ENCODE measurements at places on chromosomes 3 and 15.

DNA sequence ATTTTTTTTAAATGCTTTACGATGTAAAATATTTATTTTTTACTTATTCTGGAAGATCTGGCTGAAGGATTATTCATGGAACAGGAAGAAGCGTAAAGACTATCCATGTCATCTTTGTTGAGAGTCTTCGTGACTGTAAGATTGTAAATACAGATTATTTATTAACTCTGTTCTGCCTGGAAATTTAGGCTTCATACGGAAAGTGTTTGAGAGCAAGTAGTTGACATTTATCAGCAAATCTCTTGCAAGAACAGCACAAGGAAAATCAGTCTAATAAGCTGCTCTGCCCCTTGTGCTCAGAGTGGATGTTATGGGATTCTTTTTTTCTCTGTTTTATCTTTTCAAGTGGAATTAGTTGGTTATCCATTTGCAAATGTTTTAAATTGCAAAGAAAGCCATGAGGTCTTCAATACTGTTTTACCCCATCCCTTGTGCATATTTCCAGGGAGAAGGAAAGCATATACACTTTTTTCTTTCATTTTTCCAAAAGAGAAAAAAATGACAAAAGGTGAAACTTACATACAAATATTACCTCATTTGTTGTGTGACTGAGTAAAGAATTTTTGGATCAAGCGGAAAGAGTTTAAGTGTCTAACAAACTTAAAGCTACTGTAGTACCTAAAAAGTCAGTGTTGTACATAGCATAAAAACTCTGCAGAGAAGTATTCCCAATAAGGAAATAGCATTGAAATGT, 15.6 kb downstream of the THBS1 start:
- no peak for DNase-seq

DNA sequence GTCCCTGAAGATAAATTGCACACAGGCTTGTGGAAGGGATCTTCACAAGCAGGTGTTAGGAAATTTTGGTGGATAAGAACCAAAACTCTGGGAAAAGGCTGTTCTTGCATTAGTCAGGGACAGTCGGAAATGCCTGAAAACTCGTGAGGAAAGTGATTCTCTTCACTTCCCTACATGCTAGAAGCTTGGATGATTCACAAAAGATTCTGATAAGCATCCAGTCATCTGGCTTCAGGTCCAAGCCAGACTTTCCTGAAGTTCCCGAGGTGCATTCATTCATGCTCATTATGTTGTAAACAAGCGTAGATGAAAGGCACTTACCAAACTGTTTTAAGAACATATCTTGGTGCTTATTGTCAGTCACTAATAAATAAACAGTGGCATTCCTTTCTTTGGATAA, 1028.7 kb downstream of the NTRK3 start:
- no peak for DNase-seq

- no peak for DNase-seq
These were observed 1.8 kb upstream of the CEP97 start for GRCh38 chr3:101722394-101723173.

- no peak for DNase-seq
These were observed 285.4 kb upstream of the ROPN1 start for GRCh38 chr3:124277144-124277890.

DNA sequence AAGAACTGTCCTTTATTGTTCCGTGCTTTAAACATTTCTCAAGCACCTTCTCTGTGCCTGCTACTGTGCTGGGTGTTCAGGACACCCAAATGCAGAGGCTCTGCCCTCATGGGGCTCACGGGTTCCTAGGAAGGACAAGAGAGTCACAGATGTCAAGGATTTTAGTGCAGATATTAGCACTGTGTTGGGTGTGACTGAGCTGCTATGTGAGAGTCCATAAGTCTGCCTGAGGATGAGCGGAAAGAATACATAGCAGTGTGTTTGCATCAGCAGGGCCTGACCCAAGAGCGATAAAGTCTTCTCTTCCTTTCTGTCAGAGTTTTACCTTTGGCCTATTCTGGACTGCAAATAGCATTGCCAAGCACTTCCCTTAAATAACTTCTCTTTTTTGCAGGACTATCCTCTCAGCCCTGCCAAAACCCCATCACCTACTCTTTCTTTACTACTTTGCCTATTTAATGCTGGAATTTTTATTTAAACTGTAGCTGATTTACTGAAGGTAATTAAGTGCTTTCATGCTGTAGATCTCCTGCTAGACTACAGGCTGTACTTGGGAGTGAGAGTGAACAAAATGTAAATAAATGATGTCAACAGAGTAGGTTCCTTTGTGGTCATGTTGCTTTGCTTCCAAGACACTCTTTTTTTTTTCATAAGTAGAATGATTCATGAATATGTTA, 459.4 kb upstream of the TPRG1 start:
- DNase-seq = no peak

GRCh38 chr3:145767909-145768308, 393.1 kb downstream of the PLOD2 start:
- DNase-seq = no peak

DNA sequence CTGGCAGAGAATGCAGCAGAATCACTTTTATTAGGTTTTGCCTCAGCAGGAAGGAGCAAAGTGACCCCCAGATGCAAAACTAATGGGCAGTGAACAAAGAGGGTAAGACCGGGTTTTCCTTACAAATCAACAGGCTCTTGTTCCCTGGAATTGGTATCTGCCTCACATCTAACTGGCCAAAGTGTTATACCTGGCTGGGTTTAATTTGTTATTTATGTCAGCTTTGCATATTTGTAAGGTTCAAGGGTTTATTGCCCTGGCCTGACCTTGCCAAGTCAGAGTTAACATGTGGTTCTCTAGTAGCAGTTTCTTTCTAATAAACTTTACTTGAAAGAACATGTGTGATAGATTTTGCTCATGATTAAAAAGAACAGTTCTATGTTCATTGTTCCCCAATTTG, 431.7 kb upstream of the NR2F2 start:
- no peak for DNase-seq

DNA sequence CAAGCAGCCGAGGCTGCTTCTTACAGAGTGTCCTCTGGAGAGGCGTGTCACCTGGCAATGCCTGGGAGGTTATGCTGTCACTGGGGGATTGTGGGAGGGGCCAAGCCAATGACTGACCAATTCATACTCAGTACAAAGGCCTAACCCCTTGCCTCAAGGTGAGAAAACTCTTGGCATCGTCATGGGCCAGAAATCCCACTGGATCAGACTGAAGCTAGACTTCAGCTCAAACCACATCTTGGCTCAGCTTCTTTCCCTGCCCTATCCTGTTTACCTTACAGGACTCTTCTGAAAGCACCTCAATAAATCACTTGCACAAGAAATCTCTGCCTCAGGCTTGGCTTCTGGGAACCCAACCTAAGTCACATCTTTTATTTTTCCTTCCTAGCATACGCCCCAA, 9.5 kb downstream of the ANAPC13 start:
- no peak for DNase-seq

DNA sequence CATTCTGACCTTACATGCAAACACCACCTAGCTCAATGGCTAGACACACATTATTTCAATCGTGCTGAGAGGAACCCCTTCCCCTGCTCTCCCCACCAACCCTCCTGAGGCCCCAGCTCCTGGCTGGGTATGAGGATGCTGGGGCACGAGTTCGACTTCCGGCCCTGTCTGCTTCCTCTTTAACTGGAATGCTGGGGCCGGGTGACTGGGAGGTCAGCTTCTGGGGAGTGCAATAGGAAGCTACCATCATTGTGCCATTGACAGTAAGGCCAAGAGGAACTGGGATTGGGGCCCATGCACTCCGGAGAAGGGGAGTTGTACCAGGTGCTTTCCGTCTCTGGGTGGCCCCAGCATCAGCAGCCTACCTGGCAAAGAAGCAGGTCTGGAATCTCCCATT, 15.6 kb upstream of the TLE3 start:
- no peak for DNase-seq

- DNase-seq = no peak
These were observed 15.3 kb downstream of the CCR8 start for GRCh38 chr3:39344746-39345344.

DNA sequence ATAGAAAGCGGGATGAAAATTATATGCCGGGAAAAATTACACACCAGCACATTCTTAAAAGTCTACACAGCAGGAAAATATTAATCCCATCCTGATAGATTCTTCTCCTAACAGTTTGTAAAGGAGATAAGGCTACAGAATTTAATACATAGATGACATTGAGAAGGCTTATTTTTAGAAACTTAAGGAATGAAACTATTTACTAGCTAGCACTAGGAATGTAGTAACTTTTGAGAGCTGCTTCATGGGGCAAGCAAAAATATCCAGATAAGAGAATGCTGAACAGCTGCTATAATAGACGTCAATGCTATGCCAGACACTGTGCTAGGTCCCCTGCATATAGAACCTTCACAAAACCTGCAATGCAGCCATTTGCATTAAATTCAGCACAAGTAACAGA, 912.7 kb upstream of the NR2F2 start:
- no peak for DNase-seq

DNA sequence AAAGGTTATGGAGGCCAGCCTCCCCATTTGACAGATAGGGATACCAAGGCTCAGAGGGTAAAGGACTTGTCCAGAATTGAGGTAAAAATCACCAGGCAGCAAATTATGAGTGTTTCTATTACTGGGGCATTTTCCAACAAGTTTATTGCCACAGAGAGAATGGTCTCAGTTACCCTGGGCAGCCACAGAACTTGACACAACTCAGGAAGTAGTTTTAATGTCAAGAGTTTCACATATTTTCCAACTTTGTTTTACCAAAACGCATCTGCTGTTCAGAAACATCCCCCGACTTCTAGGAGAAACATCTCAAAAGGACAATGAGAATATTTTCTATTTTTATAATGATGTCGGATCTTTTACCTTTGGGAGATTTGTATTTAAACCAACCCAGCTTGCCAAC, 107.5 kb upstream of the MRPS22 start:
- DNase-seq = no peak

DNA sequence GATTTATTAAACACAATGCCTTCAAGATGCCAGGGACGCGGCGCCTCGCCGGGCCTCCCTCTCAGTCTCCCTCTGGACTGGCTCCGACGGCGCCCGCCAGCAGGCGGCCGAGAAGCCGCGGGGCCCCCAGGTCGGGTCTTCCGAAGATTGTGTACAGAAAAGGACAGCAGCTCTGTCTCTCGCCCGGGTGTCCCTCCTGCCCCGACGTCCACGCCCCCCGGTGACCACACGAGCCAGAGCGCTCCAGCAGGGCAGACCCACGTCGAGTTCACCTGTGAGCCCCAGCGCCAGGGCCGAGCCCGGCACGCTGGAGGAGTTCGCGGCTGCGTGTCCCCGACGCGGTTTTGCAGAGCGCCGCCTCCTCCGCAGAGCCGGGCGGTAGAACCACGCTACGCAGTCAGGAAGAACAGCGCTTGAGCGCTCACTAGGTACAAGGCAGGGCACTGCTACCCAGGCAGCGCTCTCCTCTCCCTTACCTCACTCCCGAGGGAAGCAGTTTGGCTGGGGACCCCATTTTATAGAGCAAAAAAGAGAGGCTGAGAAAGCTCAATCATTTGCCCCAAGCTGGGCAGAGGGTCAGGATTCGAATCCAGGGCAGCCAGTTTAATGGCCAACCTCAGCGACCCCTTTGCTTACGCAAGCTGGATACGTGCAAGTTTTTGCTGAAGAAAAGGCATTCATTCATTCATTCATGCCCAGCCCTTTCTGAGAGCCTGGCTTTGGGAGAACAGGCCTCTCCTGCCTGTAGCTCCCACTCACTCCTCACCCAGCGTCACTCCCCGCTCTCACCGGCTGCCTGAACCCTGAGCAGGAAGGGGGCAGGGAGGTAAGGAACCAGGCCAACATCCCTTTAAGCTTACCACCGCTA, 3.0 kb upstream of the TLE3 start:
- no peak for DNase-seq

- DNase-seq = no peak
These were observed 22.7 kb upstream of the ZBTB20 start for GRCh38 chr3:115169808-115170207.

- DNase-seq = no peak
These were observed 48.7 kb downstream of the NAALADL2 start for GRCh38 chr3:174907628-174908407.

DNA sequence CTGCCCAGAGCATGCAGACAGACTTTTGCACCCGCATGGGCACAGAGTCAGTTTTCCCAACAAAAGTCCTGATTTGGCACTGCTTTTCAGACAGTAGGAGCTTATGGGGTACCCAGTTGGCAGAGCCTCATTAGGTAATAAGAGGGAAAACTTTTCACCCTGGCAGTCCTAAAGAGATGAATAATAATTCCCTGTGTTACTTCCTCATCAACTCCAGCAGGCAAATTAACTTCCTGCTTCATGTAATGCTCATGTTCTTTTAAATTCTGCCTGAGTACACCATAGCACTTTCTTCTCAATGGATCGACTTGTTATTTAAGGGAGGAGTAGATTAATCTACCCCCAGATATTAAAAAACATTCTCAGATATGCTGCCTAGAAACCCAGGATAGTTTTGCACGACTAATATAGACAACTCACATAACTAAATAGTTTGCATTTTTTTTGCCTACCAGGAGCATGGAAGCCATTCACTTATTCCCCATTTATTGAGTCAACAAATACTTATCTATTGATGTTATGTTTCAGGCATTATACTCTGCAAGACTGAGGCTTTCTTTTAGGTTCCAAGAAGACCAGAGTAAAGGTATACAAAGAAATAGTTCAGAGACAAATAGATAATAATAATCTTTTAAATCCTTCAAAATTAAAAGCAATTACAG, 214.5 kb downstream of the KCNMB2 start:
- no peak for DNase-seq

- no peak for DNase-seq
These were observed 156.1 kb downstream of the MCTP2 start for GRCh38 chr15:94387442-94387841.

GRCh38 chr3:102484363-102484762, 49.5 kb downstream of the ZPLD1 start:
- no peak for DNase-seq

DNA sequence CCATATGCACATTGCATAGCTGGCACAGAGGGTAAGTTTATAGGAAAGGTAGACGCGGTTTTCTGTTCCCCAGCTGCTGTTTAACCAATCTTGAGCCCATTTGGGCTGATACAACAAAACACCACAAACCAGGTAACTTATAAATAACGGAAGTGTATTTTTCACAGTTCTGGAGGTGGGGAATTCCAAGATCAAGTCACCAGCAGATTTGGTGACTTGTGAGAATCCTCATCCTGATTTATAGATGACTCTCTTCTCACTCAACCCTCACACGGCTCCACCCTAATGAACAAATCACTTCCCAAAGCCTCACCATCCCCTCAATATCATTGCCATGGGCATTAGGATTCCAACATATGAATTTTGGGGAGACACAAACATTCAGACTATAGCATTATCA, 694.4 kb upstream of the NR2F2 start:
- DNase-seq = no peak

- no peak for DNase-seq
These were observed 636.4 kb downstream of the OTOL1 start for GRCh38 chr3:162132981-162133380.

DNA sequence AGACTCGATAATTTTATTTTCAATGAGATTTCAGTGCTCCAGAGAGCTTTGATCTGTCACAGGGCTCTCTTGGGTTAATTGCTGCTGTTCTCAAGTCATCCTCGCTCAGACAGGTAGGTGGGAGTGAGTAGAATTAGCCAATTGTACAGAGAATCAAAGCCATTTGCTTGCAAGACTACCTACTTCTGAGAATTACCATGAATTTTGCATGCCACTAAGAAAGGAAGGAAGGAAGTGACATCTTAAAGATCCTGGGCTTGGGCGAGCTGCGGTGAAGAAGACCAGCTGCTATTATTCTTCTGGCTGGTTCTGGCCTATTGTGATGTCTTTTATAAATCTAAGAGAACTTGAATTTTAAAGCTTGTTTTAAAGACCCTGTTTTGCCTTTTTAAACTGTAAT, 154.1 kb upstream of the LPP start:
- DNase-seq = no peak

Data from forelimb muscle (tissue), 1 donor.